WERI-Rb-1 (cell line): ENCODE measurements at places on chromosomes 12 and 14.
A peak's percentile ranks its signal among the peaks of the same experiment; 100 is the strongest.

DNA sequence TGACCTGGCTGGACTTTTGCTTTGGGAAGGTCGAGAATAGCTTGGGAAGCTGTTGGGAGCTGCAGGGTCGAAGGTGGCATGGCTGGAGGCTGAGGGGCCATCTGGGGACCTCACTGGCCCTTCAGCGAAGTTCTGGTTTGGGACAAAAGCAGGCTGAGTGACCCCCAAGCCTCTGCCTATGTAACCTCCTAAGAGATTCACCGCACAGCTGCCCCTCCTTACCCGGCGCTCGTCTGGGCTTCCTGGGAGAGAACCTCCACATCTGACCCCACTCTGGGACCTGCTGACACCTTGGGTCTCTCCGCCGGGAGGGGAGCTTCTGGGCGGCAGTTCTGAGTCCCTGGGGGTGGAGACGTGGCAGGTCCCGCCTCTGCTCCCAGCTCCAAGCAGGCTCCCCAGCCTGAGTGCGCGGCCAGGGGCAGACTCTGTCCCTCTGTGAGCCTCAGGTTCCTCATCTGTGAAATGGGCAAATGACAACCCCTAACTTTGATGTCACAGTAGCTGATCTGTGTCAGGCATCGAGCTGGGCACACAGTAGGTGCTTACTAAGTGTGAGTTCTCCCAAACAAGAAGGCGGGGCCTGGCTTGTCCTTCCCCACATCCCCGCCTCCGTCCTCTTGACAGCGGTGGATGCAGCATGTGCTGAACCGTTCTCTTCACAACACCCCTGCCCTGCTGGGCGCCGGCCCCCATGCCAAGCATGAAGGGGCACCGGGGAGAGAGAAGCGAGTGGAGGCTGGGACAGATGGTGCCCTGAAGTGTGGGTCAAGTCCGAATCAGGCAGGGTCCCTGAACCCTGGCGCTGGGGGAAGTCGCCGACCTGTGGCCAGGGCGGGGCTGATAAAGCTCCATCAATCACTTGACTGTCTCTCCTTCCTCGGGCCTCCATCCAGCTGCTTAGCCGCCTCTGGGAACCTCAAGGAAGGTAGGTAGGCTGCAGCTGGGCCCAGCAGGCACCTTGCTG lies 3.8 kb downstream of the EXOC3L4 start:
- no peak for DNase-seq

DNA sequence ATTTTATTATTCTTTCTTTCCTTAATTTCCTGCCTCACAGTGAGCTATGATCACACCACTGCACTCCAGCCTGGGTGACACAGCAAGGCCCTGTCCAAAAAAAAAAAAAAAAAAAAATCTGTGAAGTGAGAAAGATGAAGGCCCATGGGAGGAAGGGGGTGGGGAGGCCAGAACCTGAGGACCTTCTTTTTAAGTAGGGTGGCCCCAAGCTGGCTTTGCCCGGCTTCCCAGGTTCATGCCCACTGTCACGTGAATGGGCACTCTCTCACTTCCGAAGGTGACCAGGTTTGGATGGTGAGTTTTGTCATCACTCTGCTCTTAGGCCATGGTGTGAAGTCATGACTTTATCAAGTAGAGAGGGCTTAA lies 82.3 kb downstream of the TNFAIP2 start:
- no peak for DNase-seq

GRCh38 chr14:53884601-53885000 lies 72.0 kb downstream of the BMP4 start:
- DNase-seq, result no peak

DNA sequence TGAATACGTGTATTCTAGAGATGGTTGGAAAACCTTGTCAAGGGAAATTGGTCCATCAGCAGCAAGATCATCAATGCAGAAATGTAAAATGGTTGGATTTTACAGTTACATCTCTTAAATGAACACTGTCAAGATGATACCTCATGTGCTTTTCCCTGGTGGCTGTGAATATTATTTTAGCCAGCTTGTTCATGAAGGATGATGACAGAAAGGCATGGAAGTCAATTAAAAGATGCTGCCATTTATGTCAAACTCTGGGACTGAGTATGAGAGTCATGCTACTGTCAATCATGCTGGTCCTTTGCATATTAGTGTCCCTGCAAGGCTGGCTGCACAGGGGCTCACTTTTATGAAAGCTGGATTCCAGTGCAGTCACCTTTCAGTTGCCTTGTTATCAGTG lies 10.3 kb upstream of the RERG start:
- no peak for DNase-seq

GRCh38 chr12:52346593-52346992 lies 20.7 kb downstream of the KRT85 start:
- no peak for DNase-seq

- no peak for DNase-seq
Measured at GRCh38 chr12:65343230-65343629, 64.7 kb downstream of the MSRB3 start.

DNA sequence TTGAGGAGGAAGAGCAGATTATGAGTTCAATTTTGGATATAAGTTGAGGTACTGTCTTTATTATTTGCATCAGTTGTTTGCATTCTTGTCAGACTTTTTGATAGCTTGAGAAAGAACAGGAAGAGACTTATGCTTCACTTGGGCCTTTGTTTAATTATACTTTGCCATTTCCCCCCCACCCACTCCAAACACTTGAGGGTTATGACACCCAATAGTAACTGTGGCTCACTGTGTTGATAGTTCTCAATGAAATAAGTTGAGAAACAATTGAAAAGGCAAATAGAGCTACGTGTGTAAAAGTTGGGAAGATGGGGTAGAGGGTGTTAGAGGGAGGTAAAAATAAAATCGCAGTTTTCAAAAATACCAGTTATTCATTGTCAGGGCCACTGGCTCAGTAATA lies 17.7 kb downstream of the NAA30 start:
- no peak for DNase-seq

DNA sequence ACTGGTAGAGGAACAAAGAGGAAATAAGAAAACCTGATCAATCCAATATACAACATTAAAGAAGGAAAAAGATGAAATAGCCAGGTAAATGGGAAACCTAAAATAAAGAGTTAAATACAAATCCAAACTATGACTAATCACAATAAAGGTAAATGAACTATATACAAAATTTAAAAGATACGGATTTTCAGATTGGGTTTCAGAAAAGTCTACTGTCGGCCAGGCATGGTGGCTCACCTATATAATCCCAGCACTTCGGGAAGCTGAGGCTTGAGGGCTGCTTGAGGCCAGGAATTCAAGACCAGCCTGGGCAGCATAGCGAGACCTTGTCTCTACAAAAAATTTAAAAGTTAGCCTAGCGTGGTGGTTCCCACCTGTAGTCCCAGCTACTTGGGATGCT lies 39.9 kb upstream of the CHGA start:
- DNase-seq, result no peak

GRCh38 chr12:57614178-57614947 lies 3.1 kb downstream of the ARHGEF25 start:
- DNase-seq, result no peak

- peak; percentile 84 for DNase-seq
Measured at GRCh38 chr12:106303202-106303820, 778 bp downstream of the TCP11L2 start.

GRCh38 chr12:65632131-65632855 lies 192.0 kb upstream of the HMGA2 start:
- DNase-seq, result no peak

DNA sequence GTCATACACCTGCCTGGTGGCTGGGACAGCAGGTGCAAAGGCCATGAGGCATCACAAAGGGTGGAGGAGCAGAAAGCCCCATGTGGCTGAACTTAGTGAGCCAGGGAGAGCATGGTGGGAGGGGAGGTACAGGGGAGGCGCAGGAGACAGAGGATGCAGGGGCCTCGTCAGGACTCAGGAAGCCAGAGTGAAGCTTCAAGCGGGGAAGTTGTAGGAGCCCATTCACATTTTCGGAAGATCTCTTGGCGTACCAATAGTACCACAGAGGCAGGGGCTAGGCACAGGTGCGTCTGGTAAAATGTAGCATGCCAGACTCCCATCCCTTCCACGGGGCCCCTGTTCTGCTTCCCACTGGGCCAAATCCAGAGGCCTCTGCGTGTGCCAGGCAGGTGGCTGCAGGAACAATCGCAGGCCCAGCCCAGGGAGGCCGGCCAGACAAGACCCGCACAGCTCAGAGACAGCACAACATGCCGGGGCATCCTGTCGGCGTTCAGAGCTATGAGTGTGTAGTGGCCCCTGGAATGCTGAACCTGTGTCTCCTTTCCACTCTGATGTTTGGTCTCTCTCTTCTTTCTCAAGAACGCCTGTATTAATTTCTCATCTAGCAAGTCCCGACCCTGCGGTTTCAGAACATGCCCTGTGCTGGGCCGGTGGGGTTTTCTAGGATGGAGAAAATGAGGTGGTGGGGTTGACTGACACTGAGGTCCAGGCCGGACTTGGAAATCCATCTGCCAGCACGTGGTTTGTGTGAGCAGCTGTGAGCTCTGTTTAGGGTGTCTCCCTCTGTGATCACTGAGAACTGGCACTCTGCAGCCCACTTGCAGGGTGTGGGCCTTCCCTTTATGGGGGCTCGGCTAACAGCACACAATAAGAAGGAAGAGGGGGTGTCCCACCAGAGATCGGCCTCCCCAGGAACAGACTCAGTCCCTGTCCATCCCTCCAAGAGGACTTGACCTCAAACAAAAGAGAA lies 5.5 kb upstream of the TMEM132D start:
- DNase-seq, result no peak

GRCh38 chr12:32166510-32166909 lies 59.9 kb downstream of the BICD1 start:
- peak; percentile 50 for DNase-seq

- DNase-seq, result no peak
Measured at GRCh38 chr14:33026850-33027430, 88.3 kb downstream of the NPAS3 start.

DNA sequence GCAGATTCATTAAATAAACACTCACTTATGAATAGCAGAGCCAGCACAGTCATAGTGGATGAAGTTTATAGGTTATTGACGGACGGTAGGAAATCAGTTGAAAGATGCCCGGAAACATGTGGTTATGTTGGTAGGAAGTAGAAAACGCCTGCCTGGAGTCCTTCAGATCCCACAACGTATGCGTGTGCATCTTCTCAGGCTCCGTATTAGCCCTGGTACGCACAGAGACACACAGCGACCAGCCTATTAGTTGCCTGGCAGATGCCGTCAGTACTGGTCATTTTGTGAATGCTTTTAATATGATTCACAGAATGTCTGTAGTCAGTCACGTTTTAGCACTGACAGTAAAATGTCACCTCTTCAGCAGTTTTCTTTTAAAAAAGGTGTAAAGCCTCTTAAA lies 196.4 kb downstream of the RGS6 start:
- DNase-seq, result no peak

- DNase-seq, result no peak
Measured at GRCh38 chr12:20375560-20375959, 7.2 kb downstream of the PDE3A start.

DNA sequence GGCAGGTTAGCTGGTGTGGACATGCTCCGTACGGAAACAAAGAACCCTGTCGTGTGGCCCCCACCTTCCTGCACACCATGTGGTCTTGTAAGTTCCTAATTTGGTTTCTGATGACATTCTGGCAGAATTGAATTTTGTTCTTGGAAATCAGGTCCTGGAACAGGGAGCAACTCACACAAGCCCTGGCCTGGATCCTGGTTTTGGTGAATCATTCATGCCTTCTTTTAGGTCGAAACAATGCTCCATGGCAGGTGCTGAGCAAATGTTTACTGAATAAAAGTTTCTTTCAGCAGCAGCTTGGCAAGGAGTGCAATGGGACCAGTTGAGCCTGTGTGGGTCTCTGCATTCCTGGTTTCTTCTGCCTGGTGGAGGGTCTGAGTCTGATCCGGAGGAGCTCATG lies 978.4 kb downstream of the BCL11B start:
- DNase-seq, result no peak

- no peak for DNase-seq
Measured at GRCh38 chr12:64608901-64609535, 1.3 kb upstream of the RASSF3 start.

- DNase-seq, result no peak
Measured at GRCh38 chr14:103621860-103622259, 7.2 kb upstream of the KLC1 start.

GRCh38 chr14:72182708-72183432 lies 250.6 kb downstream of the RGS6 start:
- DNase-seq, result no peak

GRCh38 chr12:108568338-108569154 lies 6.2 kb downstream of the ISCU start:
- DNase-seq, result no peak

DNA sequence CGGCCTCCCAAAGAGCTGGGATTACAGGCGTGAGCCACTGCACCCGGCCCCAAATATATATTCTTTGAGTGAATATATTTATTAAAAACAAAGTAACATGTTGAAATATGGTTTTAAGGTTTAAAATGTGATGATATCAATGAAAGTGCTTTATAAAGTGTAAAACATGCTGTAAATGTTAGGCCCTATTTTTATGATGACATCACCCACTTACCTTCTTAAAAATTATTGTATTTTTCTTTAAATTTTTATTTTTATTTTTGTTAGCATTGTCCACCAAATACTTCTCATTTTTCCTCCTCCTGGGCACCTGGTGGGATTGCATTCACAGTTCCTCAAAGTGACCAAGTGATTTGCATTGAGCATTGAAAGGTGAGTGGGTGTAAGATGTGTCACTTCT lies 152.6 kb upstream of the TBX3 start:
- no peak for DNase-seq

DNA sequence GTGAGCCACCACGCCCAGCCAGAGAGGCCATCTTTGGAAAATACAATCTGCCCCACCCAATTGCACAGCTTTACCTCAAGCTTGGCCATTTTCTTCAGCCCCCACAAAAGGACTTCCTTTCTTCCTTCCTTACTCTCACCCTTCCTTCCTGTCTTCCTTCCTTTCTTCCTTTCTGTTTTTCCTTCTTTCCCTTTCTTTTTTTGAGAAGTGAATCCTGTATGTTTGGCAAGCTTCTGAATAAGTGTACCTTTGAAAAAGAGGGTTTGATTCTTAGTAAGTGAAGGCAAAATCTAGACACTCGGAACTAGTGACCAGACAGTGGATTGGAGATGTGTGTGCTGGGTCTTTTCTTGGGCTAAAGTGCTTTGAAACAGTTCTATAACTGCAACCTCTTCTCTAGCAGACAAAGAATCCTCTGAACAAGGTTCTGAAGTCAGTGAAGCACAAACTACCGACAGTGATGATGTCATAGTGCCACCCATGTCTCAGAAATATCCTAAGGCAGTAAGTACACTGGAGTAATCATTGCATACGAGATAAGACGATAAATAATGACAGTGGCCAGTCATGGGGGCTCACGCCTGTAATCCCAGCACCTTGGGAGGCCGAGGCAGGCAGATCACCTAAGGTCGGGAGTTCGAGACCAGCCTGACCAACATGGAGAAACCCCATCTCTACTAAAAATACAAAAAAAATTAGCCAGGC lies 49.5 kb downstream of the SUPT16H start:
- no peak for DNase-seq

GRCh38 chr14:96143906-96144305 lies 60.7 kb upstream of the BDKRB2 start:
- no peak for DNase-seq

DNA sequence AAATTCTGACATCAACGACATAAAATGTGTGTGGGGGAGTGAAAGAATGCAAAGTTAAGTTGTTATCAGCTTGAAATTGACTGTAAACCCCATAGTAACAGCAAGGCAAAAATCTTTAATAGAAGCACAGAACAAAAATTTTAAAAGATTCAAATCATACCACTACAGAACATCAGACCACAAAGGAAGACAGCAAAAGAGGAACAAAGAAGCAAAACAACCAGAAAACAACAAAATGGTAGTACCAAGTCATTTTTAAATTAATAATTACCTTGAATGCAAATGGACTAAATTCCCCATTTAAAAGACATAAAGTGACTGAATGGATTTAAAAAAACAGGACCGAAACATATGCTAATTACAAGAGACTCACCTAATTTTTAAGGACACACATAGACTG lies 31.3 kb downstream of the A2M start:
- DNase-seq, result no peak

GRCh38 chr12:53625373-53625945 lies 723 bp downstream of the ATF7 start:
- DNase-seq, result no peak
